ENCODE measurements at places on chromosomes 4 and X.

DNA sequence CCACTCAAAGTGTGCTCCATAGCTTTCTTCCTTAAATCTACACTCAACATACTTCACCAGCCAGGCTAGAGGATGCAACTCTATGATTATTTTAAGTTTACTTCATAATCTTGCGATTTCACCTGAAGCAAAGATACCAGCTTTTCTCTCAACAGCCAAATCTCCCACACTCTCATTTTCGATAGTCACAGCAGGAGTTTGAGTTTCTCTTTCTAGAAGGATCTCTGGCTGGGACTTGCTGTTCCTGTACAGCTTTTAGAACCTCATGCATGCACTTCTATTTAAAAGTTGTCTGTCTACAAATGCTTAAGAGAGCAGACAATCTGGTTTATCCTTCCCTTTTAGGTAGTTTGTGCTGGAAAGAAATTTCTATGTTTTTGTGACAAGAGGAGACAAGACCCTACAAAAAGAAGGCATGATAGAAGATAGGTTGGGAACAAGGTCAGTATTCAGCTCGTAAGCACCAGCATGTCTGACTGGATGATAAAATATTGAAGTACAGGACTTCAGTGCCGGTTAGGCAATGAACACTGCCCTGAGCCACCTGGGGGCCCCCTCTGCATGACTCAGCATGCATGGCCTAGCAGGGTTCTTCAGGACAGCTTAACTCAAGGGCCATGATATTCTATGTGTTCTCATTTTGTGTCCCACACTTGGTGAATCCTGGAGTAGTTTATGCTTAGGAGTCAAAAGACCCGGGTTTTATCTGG is 65.6 kb downstream of the ATXN3L start:
- no peak for DNase-seq

GRCh38 chrX:44183329-44183728 is 160.1 kb downstream of the EFHC2 start:
- no peak for DNase-seq

- no peak for DNase-seq
Measured at GRCh38 chr4:4406455-4407298, 19.8 kb downstream of the NSG1 start.

- DNase-seq = no peak
Measured at GRCh38 chr4:109072595-109072994, 229.9 kb downstream of the COL25A1 start.

DNA sequence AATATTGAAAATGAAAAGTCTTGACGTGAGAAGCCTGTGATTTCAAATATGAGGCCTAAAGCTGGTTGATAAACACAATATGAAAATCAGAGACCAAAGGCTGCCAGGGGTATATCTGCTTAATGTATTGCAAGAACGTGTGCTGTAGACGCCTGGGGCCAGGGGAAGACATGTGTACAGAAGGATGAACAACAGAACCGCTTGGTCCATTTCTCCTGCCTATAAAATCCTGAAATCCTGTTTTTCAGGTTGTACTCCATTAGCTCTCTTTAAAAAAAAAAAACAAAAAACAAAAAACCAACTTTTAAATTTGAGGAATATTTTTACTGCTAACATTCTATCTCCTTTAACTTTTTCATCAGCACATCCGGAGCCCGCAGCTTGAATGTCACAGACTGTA is 109.2 kb downstream of the STOX2 start:
- no peak for DNase-seq

GRCh38 chr4:7531640-7531994 is 96.9 kb upstream of the PSAPL1 start:
- DNase-seq = no peak

- DNase-seq = no peak
Measured at GRCh38 chrX:86133761-86134160, 14.5 kb upstream of the DACH2 start.

DNA sequence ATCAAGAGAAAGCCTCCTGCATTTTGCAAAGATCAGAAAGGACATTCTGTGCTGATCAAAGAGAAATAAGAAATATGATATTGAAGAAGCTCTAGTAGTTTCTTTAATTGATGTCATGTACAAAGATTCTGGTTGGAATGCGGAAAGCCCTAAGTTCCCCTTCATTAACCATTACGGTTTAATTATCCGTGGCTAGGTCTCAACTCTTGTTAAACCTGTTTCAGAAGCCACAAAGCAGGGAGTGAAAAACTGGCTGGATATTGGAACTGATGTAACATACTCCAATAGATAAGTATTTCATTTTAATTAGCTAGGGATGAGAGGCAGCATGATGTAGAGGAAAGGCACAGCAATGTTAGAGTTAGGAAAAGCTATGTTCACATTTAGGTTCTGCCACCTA is 55.7 kb downstream of the SPANXN3 start:
- no peak for DNase-seq

DNA sequence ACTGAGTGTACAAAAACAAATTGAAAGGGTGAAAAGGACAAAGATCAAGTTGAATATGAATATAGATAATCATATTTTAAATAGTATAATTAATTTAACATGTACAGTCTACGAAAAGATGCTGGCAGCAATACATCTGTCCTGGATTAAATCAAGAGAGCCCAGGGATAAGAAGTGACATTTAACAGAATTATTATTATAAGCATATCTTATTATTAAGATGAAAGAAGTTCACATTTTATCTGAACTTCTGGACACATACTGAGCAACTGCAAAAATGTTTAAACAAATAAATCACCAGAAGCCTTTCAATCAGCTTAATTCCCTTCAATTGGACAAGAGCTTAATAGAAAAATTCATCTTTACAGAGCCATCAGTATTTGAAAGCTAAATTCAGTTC is 50.4 kb downstream of the SERTM2 start:
- no peak for DNase-seq

GRCh38 chrX:23003116-23003515 is 3.4 kb downstream of the DDX53 start:
- no peak for DNase-seq

- DNase-seq = no peak
Measured at GRCh38 chr4:4356106-4357041, 30.5 kb upstream of the NSG1 start.

All from DMS79 (cell line).